ENCODE measurements at places on chromosomes 6 and 20. TPM values are rescaled to one million over a fixed set of nuclear protein-coding genes. Genes with fewer than 3 reads are reported as not detected.
A peak's percentile ranks its signal among the peaks of the same experiment; 100 is the strongest.

NKAIN4 gene
- not detected for total RNA-seq

WDR27 gene
- 19.9 TPM for total RNA-seq

RIOK1 gene
- 16.8 TPM for total RNA-seq

HEBP2 gene
- 40.7 TPM for total RNA-seq

RSPH9 gene
- 0.57 TPM for total RNA-seq

GMEB2 gene
- total RNA-seq: 7.4 TPM

GINS1 gene
- 7.9 TPM for total RNA-seq

BPHL gene
- total RNA-seq: 14.8 TPM

TRIM40 gene
- not detected for total RNA-seq

ZKSCAN4 gene
- 5.9 TPM for total RNA-seq

DNA sequence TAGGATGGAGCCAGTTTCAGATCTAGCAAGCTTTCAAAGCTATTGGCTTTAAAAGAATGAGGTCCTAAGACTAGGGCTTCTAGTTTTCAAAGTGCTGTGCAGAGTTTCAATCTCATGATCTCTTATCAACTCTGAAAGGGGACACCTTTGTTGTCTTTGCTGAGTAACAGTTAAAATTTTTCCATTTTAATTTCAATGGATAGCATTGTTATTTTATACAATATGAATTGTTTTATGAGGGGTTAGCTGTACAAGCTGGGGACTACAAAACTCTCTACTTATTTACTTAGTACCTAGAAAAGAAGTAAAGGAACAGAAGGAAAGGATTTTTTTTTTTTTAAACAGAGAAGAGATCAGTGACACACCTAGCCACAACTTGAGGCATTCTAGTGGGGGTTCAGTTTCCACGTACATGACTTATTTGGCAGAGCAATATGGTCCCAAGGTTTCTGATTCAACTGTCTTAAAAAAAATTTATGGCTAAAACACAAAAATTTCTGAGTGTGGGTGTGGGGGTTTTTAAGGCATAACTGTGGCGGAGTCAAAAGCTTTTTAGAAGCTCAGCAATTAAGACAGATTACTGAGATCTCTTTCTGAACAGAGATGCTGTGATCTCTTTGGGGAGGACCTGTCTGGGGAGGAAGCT lies 46.1 kb upstream of the JAG1 start:
- DNase-seq: peak; percentile 41

DNA sequence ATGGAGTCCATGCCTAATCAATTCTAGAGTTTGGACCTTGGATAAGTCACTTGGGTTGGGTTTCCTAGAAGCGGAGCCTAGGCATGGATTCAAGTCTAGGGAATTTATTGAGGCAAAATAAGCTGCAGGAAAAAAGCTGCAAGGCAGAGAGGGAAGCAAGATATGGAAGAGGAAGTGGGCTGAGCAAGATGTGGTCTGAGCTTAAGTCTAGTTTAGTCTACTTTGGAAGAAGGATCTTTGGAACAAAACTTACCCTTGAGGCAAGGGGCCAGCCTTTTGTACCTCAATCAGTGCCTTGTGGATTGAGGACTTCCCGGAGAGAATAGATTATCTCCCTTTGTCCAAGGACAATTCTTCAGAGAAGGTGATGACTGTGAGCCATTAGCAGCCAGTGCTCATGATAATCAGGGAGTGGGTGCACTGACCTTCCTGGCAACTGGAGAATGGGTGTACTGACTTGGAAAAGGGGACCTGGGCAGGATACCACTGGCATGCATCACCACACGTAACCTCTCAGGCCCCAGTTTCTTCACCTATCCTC lies 10.9 kb downstream of the ZSCAN9 start:
- no peak for DNase-seq

DNA sequence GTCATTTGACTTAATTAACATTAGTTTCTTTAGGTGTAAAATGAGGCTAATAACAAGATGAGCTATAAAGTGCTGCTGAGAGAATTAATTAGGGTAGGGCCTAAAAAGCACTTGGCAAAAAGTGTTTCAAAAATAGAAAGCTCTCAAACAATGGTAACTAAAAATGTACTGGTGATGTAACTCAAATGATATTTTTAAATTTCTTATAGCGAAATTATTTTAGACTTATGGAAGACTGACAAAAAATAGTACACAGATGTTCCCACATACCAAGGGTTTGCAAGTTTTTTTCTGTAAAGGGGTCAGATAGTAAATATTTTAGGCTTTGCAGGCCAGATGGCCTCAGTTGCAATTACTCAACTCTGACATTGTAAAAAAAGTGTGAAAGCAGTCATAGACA lies 190.7 kb upstream of the UFL1 start:
- DNase-seq: no peak

DNA sequence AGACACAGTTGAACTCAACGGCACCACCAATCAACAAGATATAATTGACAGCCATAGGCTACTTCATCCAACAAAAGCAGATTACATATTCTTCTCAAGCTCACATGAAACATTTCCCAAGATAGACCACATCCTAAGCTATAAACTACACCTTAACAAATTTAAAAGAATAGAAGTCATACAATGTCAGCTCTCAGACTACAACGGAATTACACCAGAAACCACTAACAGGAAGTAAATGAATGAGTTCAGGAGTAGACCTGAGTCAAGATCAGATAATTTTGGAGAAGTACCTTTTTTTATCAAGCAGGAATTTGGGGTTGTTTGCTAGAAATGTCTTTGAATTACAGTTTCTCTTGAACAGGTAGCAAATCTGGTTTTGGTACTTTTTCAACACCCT lies 237.8 kb downstream of the TBX18 start:
- no peak for DNase-seq

- peak; percentile 9 for DNase-seq
These were observed 26.0 kb downstream of the BPIFB4 start for GRCh38 chr20:33105316-33105924.

DNA sequence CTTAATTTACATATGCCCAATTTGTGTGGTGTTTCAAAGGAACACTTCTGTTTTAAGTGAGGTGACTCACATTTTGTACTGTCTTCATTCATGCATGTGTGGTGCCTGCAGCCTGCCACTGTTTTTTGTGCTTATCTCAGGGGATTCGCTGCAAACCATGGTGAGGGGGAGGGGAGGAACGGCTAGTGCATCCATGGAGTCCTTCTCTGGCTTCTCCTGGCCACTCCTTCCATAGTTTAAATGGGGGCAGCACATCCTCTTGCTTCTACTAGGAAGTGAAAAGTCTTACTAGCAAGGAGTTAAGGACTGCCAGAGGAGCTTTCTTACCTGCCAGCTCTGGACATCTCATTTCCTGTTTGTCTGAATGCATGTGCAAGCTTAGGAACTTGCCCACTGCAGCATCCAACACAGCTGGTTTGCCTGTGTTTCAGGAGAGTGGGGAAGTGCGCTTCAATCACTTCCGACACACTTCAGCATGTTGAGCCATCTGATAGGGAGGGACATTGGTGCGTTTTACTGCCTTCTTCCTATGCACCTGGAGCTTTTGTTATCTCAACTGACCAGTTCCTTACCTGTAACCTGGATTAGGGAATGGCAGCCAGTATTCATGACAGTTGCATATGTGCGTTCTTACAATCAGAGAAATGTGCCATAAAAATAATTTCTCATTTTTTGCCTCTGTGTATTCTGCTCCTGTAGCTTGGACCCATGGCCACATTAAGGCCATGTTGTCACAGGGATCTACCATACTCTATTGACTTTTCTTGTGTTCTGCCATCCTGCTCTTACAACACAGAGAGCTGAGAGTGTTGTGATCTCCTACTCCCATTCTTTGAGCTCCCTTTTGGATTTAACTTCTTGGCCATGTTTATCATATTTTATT lies 211.3 kb downstream of the ARID1B start:
- no peak for DNase-seq

GRCh38 chr6:151166180-151166579 lies 73.6 kb upstream of the AKAP12 start:
- DNase-seq: no peak

DNA sequence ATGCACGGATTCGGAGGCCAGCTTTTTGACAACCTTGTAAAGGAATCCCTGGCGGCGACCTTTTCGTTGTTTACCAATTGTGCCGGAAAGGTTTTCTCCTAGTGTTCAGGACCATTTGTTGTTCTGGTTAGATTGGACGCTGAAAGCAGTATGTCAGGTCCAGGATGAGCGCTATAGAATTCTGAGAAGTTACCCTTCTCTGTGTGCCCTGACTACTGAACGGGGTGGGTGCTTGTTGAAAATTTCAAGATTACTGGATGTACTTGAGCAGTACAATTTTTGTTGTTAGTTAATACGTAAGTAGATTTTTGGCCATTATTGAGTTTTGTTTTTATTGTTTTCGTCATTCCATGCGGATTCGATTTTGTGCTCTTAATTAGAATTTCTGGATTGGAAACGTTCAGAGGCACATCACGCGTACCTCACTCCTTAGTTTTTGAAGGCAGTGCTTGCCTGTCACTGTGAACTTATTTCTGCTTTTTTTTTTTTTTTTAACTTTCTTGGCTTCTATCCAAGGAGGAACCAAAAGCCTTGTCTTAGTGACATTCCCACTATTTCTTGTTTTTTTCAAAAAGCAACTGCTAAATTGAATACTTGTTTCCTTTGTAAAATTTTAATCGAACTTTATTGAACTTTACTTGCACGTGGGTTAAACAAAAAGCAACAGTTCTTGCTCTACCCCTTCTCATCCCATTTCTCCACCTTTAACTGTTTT lies 898 bp downstream of the XRN2 start:
- peak; percentile 54 for DNase-seq

DNA sequence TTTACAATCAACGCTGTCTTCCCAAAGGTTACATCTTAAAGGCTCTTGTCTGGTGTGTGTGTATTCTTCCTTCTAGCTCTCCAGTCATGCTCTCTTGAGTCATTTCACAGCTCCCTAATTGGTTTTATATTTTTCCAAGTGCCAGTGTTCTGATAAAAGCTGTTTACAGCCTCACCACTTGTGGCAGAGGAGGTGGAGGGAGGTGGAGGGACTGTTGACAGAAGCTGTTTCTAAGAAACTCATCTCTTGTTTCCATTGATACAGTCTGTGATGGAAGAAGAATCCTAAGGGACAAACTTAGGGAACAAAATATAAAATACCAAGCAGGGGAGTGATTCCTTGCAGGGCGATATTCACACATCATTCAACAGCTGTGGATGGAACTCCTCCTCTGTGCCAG lies 64.0 kb downstream of the QRSL1 start:
- no peak for DNase-seq

DNA sequence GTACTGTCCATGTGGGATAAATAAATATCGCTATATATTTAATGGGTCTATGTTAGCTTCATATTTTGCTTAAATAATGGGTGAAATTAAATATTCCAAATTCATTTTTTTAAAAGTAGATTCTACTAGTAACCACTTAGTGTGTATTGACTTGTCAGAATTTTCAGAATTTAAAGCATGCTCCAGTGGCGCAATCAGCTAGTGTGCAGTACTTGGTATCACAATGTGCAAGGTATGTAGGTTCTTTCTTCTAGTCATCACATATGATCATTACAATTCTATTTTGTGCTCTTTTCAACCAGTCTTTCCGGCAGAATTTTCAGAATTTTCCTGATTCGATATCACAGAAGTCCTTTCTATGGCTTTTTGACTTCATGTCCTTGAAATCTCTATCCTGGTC lies 32.6 kb downstream of the PDE7B start:
- no peak for DNase-seq

- peak; percentile 57 for DNase-seq
These were observed 79.9 kb downstream of the SLC22A3 start for GRCh38 chr6:160428069-160428430.

DNA sequence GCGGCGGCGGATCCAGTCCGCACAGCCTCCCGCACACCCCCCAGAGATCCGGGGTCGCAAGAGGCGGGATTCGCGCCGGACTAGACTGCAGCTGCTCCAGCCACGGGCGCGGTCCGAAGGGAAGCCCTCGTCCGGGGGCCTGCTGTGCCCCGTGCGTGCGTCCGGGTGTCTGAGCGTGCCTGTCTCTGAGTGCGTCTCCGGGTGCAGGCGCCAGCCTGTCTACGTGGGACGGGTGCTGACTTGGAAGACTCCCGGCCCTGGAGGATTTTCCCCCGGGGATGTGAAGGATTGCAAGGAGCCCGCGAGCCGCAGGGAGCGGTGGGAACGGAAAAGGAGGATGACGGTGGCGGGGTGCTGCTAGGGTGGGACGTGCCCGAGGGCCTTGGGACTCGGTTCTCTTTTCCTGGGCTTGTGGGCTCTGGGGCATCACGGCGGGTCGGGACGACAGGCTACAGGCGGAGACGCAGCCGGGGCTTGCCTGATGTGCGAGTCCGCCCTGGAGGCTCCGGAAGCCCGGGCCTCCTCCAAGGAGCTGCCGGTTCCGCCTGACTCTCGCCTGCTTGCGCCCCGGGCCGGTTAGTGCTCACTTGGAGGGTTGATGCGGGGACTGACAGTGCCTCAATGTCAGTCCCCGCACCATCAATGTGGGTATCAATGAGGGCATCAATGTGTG lies 5.7 kb downstream of the MAFB start:
- DNase-seq: no peak

GRCh38 chr6:150813319-150813992 lies 52.0 kb upstream of the MTHFD1L start:
- peak; percentile 58 for DNase-seq

DNA sequence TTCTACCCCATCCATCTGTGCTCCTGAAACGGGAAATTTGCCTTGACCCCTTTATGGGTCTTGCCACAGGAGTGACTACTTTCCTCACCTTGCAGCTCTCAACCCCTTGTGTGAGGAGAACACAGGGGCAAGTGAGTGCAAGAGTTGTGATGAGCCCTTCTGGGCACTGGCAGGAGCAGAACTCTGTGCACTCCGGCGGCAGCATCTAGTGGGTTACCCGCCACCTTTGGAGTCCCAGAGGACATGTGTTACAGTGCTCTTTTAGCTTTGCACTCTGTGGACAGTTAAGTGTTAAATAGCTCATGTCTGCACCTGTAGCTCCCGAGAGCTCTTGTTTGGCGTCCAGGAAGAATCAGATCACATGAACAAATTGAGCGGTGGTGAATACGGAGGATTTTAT lies 940.2 kb downstream of the GRIK2 start:
- DNase-seq: no peak

DNA sequence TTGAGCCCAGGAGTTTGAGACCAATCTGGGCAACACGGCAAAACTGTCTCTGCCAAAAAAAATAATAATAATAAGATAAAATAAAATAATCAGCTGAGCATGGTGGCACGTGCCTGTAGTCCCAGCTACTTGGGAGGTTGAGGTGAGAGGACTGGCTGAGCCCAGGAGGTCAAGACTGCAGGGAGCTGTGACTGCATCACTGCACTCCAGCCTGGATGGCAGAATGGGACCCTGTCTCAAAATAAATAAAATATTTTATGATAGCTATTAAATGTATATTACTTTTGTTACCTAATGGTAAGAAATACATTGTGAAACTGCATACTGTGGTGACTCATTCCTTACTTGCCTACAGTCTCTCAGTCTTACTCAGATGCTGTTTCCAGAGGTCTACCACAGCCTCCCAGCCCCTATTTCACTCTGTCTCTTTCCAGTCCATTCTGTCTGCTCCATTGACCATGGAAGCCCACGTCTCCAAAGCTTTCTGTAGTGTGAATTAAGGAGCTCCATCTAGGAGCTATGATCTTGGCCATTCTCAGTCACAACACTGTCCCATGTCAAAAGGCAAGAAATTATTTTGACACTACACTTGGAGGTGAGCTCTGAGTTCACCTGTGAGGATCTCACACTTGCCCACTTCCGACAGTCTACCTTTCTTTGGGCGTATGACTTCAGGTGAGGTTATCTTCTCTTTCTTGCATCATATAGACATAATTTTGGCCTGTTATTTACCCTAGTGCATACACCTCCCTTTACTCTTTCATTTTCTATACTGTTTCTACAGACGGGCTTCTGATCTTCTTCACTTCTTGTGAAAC lies 22.4 kb upstream of the SNX9 start:
- peak; percentile 75 for DNase-seq

GRCh38 chr6:81475646-81476045 lies 276.8 kb downstream of the TENT5A start:
- DNase-seq: peak; percentile 73

All from fibroblast of the aortic adventitia (primary cell).